ENCODE measurements at places on chromosomes 11 and 22.

DNA sequence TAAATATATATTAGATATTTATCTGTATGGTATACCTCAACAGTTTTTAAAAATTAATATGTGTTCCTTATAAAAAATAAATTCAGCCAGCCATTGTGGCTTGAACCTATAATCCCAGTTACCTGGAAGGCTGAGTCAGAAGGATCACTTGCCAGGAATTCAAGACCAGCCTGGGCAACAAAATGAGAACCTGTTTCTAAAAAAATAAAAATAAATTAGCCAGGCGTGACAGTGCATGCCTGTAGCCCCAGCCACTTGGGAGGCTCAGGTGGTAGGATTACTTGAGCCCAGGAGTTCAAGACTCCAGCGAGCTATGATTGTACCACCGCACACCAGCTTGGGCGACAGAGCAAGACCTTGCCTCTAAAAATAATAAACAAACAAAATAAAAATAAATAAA, 54.9 kb downstream of the PHF21A start:
- DNase-seq, result no peak

DNA sequence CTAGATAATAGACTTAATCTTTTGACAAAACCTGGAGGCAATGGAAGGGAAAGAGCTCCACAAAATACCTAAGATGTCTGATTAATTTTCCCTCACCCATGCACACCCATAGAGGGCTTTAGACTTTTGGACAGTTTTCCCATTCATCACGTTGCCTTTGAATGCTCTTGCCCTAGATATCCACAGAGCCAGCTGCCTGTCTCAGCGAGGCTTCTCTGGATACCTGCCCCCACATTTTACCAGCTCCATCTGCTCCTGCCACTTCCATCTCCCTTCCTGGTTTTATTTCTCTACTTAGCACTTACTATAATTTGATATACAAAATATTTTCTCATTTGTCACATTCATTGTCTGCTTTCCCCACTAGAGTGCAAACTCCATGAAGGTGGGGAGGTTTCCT, 136.8 kb downstream of the FDX1 start:
- no peak for DNase-seq

DNA sequence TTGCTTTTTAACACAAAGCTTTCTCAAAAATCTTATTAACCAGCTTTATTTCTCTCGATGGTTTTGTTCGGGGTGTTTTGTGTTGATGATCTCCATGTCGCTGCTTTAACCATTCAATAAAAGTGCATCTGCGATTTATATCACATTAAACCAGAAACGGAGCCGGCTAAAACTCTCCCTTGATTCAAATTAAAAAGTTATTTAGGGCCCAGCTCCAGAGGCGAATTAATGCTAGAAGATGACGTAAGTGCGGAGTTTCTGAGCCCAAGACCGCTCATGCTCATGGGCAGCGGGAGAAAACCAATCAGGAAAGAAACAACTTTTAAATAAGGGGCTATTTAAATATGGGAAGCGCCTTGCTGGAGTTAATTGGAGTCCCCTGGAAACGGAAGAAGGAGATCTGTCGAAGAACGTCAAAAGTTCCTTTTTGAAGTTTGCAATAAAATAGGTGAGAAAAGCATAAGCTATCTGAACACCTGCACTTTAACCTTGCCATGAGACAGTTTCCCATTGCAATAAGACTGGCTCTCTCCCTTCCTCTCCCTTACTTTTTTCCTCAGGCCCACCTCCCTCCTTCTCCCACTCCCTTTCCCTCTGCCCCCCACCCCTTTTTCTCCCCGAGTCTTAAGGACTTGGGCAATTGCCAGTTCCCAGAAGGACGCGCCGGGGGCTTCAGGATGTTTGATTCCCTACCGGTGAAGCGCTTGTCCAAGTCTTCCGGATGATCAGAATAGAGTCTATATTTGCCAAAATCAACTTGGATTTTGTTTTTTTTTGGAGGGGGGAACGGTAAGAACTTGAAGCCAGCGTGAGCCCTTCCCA, 1.9 kb upstream of the DBX1 start:
- no peak for DNase-seq

GRCh38 chr22:24894220-24894975, 52.1 kb downstream of the LHFPL7 start:
- no peak for DNase-seq
